ENCODE measurements at places on chromosomes 11 and 22. TPM values are rescaled to one million over a fixed set of nuclear protein-coding genes. Genes with fewer than 3 reads are reported as not detected.

DDT gene
- total RNA-seq = 157 TPM

GSC2 gene
- total RNA-seq = not detected

PISD gene
- 18.1 TPM for total RNA-seq

DNAJC24 gene
- total RNA-seq = 22.9 TPM

SYT7 gene
- total RNA-seq = 18.9 TPM

- no peak for DNase-seq
Observed at GRCh38 chr11:70935006-70935768, 317.2 kb downstream of the SHANK2 start.

- DNase-seq = no peak
Observed at GRCh38 chr22:46453829-46454503, 83.5 kb downstream of the CELSR1 start.

DNA sequence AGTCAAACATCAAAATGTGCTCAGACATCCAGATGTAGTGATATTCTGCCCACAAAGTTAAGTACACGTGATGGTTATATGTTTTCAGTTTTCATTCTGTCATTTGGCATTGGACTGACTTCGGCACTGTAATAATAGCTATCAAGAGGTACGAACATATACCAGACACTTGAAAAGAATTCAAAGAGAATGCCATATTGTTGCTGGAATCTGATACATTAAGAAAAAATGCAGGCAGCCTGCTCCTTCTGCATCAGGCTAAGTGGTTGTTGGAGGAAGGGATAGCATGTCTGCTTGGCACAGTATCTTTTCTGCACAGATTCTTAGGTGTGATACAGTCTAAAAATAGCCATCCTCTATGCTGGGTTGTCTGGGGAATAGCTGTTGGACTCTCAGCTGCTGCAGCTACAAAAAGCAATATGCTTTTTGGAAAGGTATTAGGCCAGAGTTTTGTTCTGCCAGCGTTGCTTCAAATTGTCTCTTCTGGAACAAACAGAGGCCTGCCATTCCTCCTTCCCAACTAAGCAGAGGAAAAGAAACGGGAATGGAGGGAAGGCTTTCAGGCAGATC lies 892.6 kb downstream of the TBC1D22A start:
- DNase-seq = no peak

- DNase-seq = no peak
Observed at GRCh38 chr11:31959716-31960115, 131.2 kb upstream of the RCN1 start.

- no peak for DNase-seq
Observed at GRCh38 chr11:14626650-14627049, 17.0 kb upstream of the PDE3B start.

GRCh38 chr11:65435411-65435931 lies 12.9 kb downstream of the NEAT1 start:
- DNase-seq = no peak

- no peak for DNase-seq
Observed at GRCh38 chr22:30023099-30023660, 57.1 kb upstream of the HORMAD2 start.

DNA sequence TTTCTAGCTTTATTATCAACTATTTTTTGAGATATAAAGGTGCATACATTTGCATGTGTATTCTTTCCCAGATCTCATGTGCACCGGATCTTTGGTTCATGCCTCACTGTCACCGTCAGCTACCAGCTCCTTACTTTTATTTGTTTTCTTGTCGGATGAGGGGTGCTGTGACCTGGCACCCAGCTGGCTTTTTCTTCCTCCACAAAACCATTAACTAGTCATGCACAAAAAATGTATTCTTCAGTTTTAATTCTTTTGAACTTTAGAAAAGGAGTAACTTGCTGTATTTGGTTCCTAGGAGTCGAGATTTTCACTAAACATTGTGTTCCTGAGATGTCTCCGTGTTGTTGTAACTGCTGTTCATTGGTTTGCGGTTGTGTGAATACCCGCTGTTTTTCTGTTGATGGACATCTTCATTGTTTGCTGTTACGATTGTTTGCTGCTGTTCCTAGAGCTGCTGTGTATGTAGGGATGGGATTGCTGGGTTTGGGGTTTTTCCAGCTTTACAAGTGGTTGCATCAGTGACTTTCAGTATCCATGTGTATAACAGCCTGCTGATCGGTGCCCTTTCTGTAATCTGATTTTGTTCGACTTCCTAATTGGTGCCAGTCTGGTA lies 39.4 kb downstream of the MOV10L1 start:
- no peak for DNase-seq

DNA sequence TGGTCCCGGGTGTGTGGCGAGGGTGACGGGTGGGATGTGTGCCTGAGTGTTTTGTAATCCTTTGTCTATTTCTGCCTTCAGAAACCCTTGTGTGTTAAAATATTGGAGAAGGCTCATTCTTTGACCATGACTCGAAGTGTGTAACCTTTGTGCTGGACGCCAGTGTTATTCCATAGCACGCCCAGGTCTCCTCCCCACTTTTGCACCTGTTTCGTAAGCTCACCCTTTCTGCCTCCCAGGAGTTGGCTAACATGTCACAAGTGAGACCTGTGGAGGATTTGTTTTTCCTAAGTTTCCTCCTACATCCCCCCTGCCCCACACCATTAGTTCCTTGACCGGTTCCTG lies 382 bp downstream of the C11orf54 start:
- no peak for DNase-seq

Measured in left ventricle myocardium inferior (tissue), 1 donor.